ENCODE measurements at places on chromosomes 6 and 20. TPM values are rescaled to one million over a fixed set of nuclear protein-coding genes. Genes with fewer than 3 reads are reported as not detected.

DNA sequence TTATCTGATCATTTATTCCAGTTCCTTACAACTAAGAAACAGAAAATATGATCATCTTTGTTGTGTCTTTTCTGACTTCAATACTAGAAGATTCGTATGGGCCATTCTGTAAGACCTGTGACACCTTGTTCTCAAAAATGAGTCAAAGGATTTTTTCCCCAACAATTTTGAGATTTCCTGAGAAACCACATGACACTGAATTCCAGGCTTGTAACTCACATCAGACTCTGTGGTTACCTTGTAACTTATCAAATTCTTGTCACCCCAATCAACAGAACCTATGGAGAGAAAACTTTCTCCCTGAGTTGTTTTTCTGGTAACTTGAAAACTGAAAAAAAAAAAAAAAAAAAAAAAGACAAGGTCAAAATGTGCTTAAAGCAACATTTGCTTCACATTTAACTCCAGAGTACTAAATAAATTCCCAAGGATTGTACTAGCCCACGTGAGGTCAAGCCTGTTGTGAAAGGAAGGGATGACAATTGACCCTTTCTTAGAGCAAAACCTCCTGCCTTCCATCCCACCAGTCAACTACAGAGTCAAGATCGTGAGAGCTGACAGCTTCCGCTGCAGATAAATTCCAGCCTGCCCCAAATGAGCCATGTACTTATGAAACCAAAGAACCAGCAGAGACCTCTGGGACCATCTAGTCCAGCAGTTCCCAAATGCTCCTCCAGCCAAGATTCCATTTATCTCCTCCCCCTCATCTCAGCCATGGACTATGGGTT lies 140.3 kb downstream of the TBX18 start:
- no peak for DNase-seq

- DNase-seq, result no peak
These were observed 222.5 kb upstream of the LRFN2 start for GRCh38 chr6:40809627-40810026.

RGL2 gene
- 65.5 TPM for total RNA-seq

GRCh38 chr6:75414445-75415021 lies 79.1 kb downstream of the FILIP1 start:
- no peak for DNase-seq

GRCh38 chr20:10992731-10993130 lies 318.9 kb upstream of the JAG1 start:
- DNase-seq, result no peak

DNA sequence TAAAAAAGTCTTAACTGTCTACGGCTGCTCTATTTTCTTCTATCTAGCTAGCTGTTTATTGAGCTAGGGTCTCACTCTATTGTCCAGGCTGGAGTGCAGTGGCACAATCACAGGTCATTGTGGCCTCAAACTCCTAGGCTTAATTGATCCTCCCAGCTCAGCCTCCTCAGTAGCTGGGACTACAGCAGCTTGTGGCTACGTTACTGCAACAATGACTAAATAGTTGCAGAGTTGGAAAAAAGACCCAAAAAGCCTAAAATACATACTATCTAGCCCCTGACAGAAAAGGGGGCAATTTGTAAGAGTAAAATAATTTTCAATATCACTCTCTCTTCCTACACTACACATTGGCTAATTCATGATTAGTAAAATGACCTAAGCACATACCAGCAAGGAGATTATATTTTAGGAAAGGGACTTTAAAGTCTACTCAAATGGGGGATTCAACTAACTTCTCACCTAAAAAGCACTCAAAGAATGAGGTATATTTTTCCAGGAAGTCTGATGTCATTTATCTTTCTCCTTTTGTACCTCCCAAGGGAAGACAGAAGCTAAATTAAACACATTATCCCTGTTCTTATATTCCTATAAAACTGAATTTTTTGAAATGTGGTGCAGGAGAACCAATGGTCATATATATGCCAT lies 82.8 kb downstream of the ZMYND8 start:
- DNase-seq, result no peak

IL17F gene
- not detected for total RNA-seq

PRL gene
- total RNA-seq, result not detected

DNA sequence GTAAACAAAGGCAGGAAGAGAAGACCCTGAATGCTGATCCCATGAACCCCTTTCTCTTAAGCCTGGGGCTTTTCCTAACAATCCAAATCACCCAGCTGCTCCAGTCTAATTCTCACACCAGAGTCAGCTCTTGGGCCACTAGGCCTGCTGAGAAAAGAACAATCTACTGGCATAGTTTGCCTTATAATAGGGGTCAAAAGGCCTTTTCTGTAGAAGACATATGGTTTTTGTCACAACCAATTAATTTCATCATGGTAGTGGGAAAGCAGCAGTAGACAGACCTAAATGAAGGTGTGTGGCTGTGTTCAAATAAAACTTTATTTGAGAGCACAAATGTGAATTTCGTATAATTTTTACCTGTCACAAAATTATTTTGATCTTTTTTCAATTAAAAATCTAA lies 994.7 kb upstream of the EPHA7 start:
- DNase-seq, result no peak

- DNase-seq, result no peak
These were observed 100.8 kb downstream of the CAP2 start for GRCh38 chr6:17494177-17494576.

- DNase-seq, result no peak
These were observed 373.5 kb downstream of the TBC1D32 start for GRCh38 chr6:120960761-120961160.

BMP7 gene
- 3.6 TPM for total RNA-seq

NKX2-4 gene
- not detected for total RNA-seq

GRCh38 chr20:50924261-50924920 lies 6.8 kb downstream of the ADNP start:
- DNase-seq, result no peak

DNA sequence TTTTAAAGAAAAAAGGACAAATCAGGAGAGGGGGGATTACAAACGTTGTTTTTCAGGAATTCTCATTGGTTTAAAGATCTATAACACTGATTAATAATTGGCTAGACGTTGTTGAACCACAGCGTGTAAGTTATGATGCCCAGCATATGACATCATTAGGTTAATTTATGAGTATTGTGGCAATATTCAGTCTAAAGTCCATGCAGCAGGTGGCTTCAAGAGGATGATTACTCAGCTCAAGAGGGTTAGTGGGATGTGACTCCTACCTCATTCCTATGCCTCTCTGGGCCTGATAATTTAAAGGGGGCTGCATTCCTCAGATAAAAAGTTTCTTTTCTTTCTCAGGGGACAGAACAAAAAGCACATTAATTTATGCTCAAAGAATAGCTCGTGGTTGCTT lies 1309.0 kb downstream of the EPHA7 start:
- DNase-seq, result no peak

DNA sequence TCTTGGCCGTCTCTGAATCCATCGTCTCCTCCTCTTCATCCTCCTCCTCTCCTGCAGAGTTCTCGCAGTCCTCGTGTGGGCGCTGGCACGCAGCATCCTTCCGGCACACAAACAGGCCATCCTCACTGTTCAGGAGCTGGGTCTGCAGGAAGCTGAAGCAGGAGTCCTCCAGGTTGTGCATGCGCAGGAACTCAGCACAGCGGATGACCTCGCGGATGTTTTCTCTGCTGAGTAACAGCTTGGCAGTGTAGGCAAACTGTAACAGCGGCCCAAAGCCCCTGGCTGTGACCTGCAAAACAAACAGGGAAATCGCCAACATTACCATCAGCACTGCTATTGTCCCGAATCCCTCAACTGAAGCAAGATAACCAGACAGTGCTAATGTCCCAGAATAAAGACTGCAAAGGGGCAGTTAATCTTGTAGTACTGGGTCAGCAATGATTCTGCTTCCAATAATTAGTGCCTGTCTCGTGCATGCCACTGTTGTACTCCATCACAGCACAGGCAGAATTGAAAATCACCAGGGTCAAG lies 57.4 kb downstream of the GJA10 start:
- no peak for DNase-seq

CLIC5 gene
- 0.05 TPM for total RNA-seq

DNA sequence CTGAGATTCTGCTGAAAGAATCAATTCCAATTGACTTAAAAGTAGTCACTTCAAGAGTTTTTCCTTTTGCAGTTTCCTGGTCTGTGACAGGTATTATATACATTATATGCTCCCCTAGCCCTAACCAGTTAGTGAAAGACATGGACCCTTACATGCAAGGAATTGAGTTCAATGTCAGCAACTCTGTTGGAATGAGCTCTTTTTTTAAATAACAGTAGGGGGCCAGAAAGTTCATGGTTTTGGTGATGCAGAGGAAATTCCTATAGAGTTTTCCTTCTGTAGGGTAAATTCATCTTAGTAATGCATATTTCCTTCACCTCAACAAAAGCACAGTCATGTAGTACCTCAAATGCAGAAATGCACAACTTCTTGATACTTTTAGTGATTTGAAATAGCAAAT lies 172.2 kb downstream of the KIF6 start:
- DNase-seq, result no peak

GRCh38 chr20:37992802-37993409 lies 40.4 kb downstream of the TTI1 start:
- no peak for DNase-seq

DNA sequence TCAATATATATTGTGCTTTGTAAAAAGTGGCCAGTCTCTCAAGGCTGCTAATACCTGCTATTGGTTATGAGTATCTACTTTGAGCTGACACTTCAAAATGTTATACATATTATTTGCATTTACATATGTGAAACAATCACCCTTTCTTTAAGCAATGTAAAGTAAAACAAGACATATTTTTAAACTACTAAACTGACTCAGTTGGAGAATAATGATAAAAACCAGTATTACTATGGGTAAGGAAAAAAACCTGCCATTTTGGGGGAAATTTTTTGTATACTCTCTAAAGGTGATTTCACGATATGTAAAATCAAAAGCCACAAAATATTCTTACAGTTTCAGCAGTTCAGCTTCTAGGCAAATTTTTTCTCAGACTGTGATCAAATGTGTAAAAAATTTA lies 232.3 kb downstream of the PRL start:
- DNase-seq, result no peak

SYNJ2 gene
- 104 TPM for total RNA-seq

- no peak for DNase-seq
These were observed 150.8 kb downstream of the AHI1 start for GRCh38 chr6:135346747-135347146.

- DNase-seq, result no peak
These were observed 121.6 kb downstream of the DHX35 start for GRCh38 chr20:39083761-39084160.

DNA sequence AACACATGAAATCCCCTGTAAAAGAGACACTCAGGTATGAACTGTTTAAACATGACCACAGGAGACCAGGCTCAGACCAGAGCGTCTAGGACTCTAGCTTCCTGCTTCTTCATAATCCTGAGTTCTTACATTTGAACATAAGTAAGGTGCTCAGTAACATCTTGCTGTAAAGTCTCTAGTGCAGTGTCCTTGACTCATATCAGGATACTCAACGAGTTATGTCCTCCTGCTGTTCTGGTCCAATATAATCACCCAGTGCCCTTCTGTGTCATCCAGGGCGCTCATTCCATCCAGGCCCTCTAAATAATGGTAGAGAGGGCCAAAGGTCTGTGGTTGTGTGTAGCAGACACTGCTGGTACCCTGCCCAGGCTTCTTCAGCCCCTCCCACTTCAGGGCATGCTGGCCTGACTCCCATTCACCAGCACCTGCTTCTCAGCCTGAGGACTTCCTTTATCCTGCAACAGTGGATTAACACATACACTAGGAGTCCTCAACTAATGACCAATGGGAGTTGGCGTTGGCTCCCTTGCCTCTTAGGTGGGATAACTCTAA lies 66.8 kb upstream of the MOCS1 start:
- no peak for DNase-seq

DNA sequence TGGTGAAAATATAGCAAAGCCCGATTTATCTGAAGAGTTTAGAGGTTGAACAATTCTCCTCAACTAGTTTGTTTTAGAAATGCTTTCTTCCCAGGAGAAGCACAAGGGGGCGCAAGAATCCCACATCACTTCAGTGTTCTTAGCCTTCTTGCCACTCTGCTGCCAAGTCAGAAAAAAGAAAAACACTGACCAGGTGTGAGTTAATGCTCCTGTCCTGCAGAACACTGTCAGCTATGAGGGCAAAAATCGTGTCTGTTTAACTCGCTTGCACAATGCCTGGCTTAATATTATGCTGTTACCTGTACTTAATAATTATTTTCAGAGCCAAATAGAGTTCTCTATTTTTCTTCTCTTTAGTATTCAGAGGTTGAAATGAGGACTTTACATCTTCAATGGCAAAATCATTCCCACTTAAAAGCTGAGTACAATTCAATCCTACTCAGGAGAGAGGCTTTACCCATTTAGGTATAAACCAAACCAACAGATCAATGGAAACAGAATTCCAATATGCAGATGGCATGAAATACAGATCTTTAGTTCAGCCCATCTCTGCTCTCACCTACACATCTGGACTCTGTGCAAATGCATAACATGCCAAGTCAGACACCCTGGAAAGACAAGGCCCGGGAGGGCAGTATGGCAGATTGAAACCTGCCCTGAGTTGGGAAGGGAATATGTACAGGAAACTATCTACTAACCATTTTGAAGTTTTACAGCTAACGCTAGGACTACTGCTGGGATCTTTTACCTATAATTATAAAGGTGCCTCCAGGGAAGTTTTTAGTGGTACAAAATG lies 71.4 kb upstream of the TULP1 start:
- no peak for DNase-seq

BCAS4 gene
- total RNA-seq, result 11.1 TPM

DNA sequence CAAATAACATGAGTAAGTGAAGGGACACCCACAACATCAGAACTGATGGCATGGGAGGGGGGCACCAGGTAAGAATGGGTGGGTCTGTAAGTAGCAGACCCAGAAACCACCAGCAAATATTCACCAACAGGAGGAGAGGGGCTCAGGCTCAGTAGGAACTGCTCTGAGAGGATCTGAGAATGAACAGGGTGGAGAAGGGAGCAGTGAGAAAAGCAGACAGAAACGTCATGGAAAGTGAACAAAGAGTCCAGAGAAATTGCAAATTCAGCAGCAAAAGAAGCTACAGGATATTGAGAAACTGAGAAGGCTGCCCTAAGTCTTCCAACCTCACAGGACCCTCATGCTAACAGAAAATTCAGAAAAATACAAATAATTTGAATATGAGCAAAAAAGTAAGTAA lies 121.3 kb downstream of the KIF16B start:
- no peak for DNase-seq

GRCh38 chr6:128099571-128100197 lies 198.8 kb upstream of the THEMIS start:
- no peak for DNase-seq

GRCh38 chr6:6384520-6384919 lies 64.1 kb upstream of the F13A1 start:
- no peak for DNase-seq

DNA sequence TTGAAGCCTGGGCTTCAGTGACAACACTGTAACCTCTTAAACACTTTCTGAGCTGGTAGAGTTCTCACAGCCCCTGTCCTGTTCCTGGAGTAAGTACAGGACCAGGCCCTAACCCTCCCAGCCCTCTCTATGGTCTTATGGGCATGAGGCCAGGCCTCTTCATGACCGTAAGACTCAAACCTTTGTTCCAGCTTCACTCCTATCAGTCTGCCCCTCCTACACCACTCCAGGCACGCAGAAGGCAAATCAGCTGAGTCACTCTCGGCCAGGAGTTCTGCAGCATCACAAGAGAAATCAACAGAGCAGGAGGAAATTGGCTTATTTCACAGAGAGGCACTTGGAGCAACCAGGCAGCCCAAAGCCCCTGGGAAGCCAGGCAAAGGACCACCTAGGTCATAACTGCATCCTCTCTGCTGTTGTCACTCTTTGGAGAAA lies 25.3 kb upstream of the CHD6 start:
- DNase-seq, result no peak

GRCh38 chr6:34489207-34489805 lies 23.4 kb downstream of the PACSIN1 start:
- DNase-seq, result no peak

GRCh38 chr6:1611572-1612298 lies 2.0 kb downstream of the FOXC1 start:
- no peak for DNase-seq
